GM04503 (cell line): ENCODE measurements at places on chromosomes 6 and 20.
A peak's percentile ranks its signal among the peaks of the same experiment; 100 is the strongest.

DNA sequence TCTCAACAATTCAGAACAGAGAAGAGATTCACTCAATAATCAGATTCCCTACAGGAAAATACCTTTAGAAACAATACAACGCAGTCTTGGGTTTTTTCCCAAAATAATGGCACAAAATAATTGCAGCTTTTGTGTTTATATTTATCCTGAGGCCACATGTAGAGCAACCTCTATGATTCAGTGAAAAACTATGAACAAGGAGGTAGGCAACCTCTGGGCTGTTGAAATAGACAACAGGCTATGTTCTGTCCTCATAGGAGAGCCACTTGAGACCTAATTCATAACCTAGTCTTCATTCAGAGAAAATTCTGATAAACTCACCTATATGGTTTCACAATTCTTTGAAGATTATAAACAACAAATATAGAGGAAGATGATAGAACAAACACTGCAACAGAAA is 118.3 kb downstream of the KHDC1L start:
- no peak for DNase-seq

GRCh38 chr20:32474967-32475811 is 109.9 kb downstream of the NOL4L start:
- DNase-seq, result peak; percentile 74

DNA sequence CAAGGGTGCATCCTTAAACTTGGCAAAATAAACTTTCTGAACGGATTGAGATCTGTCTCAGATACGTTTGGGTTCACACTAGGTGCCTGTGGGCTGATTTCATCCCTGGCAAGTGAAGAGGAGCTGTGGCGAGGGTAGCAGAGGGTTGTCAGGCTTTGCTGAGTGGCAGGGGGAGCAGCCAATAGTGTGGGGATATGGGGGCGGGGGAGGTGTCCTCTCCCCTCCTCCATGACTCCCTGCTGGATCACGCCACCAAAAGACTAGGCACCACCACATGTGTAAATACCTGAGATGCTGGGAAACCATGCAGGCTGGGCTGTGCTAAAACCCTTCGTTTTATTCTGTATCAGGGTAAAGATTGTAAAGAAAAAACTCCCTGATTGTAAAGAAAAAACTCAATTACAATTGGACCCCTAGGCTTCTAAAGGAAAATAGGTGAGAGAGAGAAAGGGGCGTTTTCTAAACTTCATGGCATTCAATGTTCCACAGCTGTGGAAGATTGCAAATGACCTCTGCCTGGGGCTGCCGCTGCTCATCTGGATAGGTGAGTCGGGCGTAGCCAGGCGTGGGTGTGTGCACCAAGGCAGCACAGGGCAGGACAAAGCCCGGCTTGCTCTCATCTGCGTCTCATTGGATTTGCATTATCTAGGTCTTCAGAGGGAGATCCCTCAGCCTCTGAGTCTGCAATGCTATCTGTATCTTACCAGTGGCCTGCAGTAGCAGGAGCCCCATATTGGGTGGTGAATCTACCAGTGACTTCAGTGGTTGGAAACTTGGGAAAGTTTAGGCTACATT is 26.9 kb upstream of the ADTRP start:
- no peak for DNase-seq

DNA sequence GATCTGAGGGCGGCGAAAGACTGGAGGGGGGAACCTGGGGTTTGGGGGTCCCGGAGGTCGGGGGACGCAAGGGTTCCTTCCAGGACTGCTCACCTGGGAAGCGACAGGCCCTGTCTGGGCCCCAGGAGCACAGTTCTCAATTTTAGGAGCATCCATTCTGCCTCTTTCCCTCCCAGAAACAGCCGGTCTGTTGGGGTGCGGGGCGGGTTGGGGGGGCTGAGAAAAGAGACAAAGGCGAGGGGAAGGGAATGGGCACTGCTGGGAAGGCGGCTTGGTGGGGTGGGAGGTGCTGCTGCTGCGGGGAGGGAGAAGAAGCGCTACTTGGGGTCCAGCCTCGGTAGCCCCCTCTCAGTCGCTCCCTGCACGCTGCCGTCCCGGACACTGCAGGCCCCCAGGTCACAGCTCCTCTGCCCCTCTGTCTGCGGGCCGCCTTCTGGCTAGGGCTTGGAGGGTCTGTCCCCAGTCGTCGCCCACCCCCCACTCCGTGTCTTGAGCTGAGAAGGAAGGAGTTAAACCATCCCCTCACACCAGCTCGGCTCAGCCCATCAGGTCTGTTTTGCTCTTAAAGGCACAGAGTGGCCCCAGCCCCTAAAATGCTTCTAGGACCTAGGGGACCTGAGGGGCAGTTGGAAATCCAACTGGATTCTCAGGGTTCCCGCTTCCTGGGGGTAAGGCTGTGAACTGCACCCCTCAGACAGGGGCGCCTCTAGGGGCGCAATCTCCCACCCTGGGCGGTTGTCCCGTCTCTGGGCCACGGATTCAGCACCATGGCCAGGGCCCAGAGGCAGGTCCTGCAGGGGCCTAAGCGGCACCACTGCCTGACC is 690 bp downstream of the GDAP1L1 start:
- DNase-seq, result no peak

GRCh38 chr6:135832166-135832565 is 19.3 kb upstream of the PDE7B start:
- no peak for DNase-seq

GRCh38 chr20:44171775-44172571 is 15.0 kb downstream of the JPH2 start:
- no peak for DNase-seq

- no peak for DNase-seq
Observed at GRCh38 chr6:115363379-115363778, 697.3 kb downstream of the FRK start.

- DNase-seq, result no peak
Observed at GRCh38 chr20:57062241-57062640, 204.2 kb downstream of the BMP7 start.

- DNase-seq, result no peak
Observed at GRCh38 chr20:36847710-36848040, 28.3 kb upstream of the TLDC2 start.

- no peak for DNase-seq
Observed at GRCh38 chr20:1933465-1933870, 38.3 kb downstream of the SIRPA start.

- no peak for DNase-seq
Observed at GRCh38 chr20:12276011-12276673, 358.4 kb downstream of the BTBD3 start.

- DNase-seq, result no peak
Observed at GRCh38 chr6:127147534-127147933, 29.1 kb downstream of the RSPO3 start.

DNA sequence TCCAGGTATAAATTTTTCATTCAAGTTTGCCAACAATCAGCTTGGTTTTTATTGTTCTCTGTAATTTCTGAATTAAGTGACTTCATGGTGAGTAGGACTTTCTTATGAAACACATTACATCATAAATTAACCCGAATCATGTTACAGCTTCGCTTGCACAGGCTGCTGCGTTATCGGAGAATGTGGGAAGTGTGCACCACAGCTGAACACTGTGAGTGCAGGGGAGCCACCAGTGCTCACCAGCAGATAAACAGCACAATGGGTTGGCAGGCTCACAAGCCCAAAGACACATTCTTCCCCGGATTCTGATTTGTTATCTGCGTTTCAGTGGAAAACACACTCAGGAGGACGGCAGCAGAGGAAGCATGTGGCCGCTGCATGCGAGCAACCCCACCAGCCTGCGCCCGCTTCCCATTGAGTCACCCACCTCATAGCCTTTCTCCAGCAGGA is 121.1 kb downstream of the GMDS start:
- no peak for DNase-seq

DNA sequence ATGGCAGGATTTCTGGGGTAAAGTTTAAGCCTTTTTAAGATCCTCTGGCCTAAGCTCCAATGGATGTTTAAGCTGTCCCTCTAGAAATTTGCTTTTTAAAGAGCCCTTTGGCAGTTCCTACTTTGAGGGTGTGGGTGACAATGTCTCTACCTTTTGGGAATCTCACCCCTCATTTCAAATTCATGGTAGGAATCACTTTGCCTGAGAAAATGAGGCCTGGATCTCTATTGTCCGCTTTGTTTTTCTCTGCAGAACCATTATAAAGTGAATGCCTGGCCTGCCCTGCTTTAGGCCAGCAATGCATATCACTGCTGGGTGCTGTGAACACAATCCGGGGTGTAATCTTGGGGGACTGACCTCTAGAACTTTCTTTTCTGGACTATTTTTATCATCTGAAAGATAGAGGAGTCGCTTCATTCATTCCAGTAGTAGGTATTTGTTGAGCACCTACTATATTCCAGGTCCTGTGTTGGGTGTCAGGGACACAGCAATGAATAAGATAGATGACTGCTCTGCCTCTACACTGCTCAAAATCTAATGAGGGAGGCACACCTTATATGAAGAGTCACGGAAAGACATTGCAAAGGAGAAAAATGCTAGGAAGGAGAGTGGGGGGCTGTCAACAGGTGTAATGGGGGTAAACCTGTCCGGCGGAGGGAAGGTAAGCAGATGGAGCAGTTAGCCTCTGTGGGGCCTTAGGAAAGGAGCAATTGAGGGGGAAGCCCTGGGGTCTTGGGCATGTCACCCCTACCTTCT is 8.6 kb upstream of the COMMD7 start:
- DNase-seq, result no peak

GRCh38 chr6:25297823-25298522 is 18.8 kb downstream of the CARMIL1 start:
- DNase-seq, result no peak

- no peak for DNase-seq
Observed at GRCh38 chr20:43237651-43238168, 48.0 kb upstream of the PTPRT start.

DNA sequence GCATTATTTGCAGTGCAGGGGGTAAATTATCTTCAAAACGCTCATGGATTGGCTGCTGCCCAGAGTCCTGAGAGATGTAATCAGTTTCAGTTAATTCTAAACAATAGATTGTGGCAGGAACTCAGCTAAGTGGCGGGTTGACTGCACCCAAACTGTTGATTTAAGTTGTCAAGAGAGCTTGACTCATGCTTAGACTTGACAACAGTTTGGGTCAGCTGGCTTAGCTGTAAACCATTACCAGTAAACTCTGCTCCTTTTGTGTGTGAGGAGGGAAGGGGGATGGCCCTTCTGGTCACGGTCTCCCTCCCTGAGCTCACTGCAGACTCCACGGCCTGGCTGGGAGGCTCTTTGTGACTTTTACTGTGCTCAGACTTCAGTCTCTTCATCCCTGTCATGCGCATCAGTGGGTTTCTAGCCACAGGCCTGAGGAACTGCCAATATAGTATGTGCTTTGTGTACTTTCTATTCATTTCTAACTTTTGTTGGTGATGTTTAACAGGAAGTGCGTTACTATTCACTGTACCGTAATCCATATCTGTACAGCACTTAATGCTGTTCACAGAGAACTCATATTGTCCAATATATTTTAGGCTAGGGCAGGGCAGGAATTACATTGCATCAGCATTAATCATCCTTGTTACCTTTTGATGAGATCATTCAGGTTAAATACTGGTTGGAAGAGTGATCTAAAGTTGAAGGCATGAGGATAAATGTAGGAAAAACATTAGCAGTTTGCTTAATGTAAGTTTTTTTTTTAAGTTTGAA is 488.3 kb downstream of the CDKAL1 start:
- DNase-seq, result no peak

DNA sequence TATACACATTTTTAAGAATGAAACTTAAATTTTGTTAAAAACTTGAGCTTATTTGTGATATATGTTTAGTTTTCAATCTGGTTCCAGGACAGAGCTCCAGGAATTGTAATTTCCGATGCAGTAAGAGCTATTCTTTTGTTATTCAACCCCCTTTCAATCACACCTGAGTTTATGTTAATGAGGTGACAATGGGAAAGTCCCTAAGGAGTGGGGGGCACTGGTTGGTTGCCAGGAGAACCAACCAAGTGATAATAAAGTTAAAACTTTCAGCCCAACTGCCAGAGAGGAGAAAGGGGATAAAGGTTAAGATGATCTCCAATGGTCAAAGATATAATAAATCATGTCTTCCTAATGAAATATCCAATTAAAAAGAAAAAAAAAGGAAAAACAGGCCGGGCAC is 19.8 kb downstream of the MDN1 start:
- no peak for DNase-seq

- DNase-seq, result no peak
Observed at GRCh38 chr20:51584737-51585136, 42.2 kb upstream of the NFATC2 start.

DNA sequence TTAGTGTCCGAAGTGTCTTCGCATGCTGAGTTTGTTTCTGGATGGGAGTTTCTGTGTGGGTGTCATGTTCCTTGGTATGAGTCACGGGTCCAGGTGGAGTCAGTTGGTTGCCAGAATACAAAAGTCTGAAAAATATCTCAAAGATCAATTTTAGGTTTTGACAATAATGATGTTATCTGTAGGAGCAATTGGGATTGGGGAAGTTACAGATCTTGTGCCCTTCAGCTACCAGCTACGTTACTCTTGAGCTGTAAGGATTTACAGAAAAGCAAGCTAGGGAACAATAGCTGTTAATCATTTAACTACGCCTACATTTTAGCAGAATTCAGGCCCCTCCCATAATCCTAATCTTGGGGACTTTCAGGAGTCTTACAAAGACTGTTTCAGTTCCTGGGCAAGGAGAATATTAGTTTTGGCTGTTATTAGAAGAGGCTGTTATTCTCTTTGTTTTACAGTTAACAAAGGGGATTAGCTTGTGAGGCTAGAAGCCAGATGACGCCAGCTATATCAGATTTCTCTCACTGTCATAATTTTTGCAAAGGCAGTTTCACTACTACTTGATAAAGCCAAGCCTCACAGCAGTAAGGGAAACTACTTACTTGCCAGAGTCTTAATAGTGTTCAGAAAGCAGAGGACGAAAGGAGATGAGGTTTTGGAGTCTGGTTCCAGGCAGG is 15.4 kb upstream of the SLC22A16 start:
- no peak for DNase-seq

GRCh38 chr20:17417225-17417624 is 114.0 kb downstream of the BFSP1 start:
- no peak for DNase-seq

DNA sequence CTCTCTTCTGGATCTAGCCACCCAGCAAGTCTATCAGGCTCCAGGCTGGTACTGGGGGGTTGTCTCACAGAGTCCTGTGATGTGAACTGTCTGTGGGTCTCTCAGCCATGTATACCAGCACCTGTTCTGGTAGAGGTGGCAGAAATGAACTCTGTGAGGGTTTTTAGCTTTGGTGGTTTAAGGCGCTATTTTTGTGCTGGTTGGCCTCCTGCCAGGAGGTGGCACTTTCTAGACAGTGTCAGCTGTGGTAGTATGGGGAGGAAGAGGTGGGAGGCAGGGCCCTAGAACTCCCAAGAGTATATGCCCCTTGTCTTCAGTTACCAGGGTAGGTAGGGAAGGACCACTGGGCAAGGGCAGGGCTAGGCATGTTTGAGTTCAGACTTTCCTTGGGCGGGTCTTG is 75.8 kb downstream of the SNAP91 start:
- DNase-seq, result no peak
